Right cardiac atrium (tissue), 5 donors: ENCODE measurements at places on chromosomes 4 and X. TPM values are rescaled to one million over a fixed set of nuclear protein-coding genes. Genes with fewer than 3 reads are reported as not detected.

CXorf49B gene
- total RNA-seq = not detected

CLIC2 gene
- total RNA-seq = 17.4 TPM

GYG2 gene
- total RNA-seq = 0.26 TPM

ENPEP gene
- 3.1 TPM for total RNA-seq

PWWP3B gene
- total RNA-seq = 10.9 TPM

GPRASP1 gene
- total RNA-seq = 29.8 TPM

CCDC110 gene
- 2.3 TPM for total RNA-seq

HMGN5 gene
- 5.5 TPM for total RNA-seq

GPR78 gene
- not detected for total RNA-seq

RBMXL3 gene
- total RNA-seq = not detected

SPANXA1 gene
- not detected for total RNA-seq

MED14 gene
- 25.6 TPM for total RNA-seq

FHDC1 gene
- 1.1 TPM for total RNA-seq

TLR1 gene
- total RNA-seq = 7.1 TPM

CFAP99 gene
- total RNA-seq = not detected

SLC25A4 gene
- 1,493 TPM for total RNA-seq

NHSL2 gene
- total RNA-seq = 4.5 TPM
